ENCODE measurements at places on chromosomes 3 and 15. TPM values are rescaled to one million over a fixed set of nuclear protein-coding genes. Genes with fewer than 3 reads are reported as not detected.

The TGM5 gene
- total RNA-seq = 4.1 TPM

The PHLDB2 gene
- total RNA-seq = 92.0 TPM

The SPTBN5 gene
- total RNA-seq = 1.7 TPM

The CCDC54 gene
- total RNA-seq = not detected

The HAPLN3 gene
- 4.4 TPM for total RNA-seq

The FSD2 gene
- total RNA-seq = 6.5 TPM

Measured in skin of body (tissue), 3 donors.